GM23338 (cell line): ENCODE measurements at places on chromosomes 3 and 15.

DNA sequence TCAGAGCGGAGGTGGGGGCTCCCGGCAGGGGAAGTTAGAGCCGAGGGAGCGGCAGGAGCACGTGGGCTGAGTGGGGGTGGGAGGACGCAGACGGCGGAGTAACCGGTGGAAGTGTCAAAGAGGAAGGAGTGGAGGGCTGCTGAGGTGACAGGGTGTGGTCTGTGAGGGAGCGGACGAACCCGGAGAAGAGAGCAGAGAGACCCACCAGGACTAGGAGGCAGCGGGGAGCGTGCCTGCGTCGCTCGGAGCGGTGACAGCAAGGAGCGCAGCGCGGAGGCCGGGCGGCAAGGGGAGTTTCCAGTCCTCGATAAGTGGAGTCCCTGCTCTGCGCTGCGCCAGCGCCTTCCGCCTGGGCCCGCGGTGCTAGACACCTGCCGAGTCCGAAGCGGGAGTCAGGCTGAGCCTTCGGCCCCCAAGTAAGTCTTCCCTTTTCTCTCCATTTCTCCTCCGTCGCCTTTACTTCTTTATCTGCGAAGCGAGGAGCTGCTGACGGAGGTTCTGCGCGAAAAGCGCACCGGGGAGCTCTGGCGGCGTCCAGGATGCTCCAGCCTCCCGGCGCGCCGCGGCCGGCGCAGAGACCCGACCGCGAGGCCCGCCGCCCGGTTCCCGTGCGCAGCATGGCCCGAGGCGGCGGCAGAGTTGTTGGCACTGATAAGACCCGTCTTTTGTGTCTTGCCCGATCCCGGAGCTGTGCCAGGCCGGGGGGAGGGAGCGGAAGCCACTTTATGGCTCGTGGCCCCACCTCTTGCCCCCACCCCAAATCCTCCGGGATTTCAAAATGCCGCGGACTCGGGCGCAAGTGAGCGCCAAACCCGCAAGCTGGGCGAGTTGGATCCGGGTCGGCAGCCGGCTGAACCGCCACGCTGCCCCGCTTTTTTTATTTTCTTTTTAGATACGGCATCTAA is 533.0 kb upstream of the SEMA6D start:
- H3K27ac ChIP-seq: no peak overlapping the region
- peaks cover 51% of the 10 kb centered on the region for H3K4me1 ChIP-seq
- peak; percentile 74 for DNase-seq
- H3K4me3 ChIP-seq: peak overlapping the region; percentile 61

DNA sequence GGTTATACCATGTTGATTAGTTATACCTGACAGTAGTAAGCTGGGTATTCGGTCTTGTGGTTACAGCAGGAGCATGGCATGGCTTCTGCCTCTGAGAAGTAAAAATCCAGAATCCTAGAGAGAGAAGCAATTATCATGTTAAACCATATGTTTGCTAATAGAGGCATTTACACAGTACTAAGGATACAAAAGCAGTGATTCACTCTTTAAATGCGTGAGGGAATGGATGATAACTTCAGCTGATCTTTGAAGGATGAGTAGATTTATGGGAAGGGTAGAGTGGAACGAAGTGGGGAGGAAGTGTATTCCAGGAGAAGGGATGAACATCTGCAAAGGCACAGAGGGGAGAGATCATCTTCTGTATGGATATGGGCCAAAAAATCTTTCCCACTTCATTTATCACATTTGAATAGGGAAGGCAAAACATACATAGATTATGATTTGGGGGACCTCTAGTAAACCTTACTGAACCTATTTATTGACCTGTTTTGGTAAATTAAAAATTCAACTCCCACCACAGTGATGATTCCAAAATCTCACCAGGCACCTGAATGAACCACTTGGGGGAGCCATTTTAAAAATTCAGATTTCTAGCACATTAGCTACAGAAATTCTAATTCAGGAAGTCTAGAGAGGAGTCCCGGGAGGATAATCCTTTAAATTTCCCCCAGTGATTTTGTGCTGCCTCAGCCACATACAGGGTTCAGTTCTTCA is 35.1 kb downstream of the IGSF10 start:
- peak overlapping the region; percentile 26 for H3K27ac ChIP-seq
- no peaks in the 10 kb centered on the region for H3K36me3 ChIP-seq
- peak; percentile 45 for DNase-seq
- H3K27me3 ChIP-seq: no peaks in the 10 kb centered on the region
- H3K4me3 ChIP-seq: no peak overlapping the region

GRCh38 chr3:171654809-171655208 is 155.5 kb downstream of the PLD1 start:
- no peak overlapping the region for H3K4me3 ChIP-seq
- H3K27ac ChIP-seq: no peak overlapping the region
- DNase-seq: no peak
- no peaks in the 10 kb centered on the region for H3K4me1 ChIP-seq
- H3K36me3 ChIP-seq: no peaks in the 10 kb centered on the region

DNA sequence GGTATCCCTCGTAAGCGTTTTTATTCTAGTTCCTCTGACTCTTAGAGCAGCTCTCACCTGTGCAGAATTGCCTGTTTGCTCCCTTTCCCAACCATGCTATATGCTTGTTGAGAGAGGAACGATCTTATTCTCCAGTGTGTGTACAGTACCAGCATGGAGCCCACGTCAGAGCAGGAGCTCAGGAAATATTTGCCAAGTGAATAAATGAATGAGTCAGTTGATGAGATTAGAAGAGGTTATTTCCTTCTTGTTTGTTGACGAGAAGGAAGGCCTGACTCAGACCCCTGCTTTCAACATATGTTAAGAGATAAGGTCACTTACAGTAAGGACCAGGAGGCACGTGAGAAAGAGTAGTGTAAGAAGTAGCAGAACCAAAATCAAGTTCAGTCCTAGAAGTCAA is 106.3 kb upstream of the ABHD17C start:
- no peak overlapping the region for H3K27ac ChIP-seq
- H3K27me3 ChIP-seq: no peaks in the 10 kb centered on the region
- no peak overlapping the region for H3K4me3 ChIP-seq
- DNase-seq: no peak

DNA sequence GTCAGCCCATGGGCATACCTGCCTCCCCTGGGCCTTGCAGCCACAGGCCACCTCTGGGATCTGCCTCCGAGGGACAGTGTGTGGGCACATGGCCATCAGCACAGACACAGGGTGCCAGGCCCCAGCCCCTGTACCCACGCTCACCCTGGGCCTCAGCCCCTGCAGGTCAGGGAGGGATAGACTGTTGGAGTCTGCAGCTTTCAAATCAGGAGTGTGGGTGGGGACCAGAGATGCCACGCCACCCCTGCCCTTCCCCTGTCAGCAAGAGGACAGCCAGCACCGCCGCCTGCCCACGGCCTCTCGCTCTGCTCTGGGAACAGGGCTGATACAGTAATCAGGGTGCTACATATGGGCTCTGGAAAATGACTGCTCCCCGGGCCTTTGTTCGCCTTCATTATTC is 72.7 kb downstream of the DNAJB8 start:
- no peaks in the 10 kb centered on the region for H3K36me3 ChIP-seq
- H3K27me3 ChIP-seq: no peaks in the 10 kb centered on the region
- DNase-seq: no peak
- H3K4me3 ChIP-seq: no peak overlapping the region

- no peaks in the 10 kb centered on the region for H3K4me1 ChIP-seq
- H3K4me3 ChIP-seq: no peak overlapping the region
- H3K27ac ChIP-seq: no peak overlapping the region
- DNase-seq: no peak
- H3K36me3 ChIP-seq: no peaks in the 10 kb centered on the region
Observed at GRCh38 chr15:23518104-23518503, 47.4 kb upstream of the MKRN3 start.

GRCh38 chr3:2517500-2518172 is 419.0 kb downstream of the CNTN4 start:
- no peak overlapping the region for H3K27ac ChIP-seq
- H3K27me3 ChIP-seq: no peaks in the 10 kb centered on the region
- no peak overlapping the region for H3K4me3 ChIP-seq
- no peak for DNase-seq
- no peaks in the 10 kb centered on the region for H3K4me1 ChIP-seq
- H3K36me3 ChIP-seq: no peaks in the 10 kb centered on the region

GRCh38 chr15:79635149-79635771 is 203.1 kb downstream of the MINAR1 start:
- H3K36me3 ChIP-seq: no peaks in the 10 kb centered on the region
- no peak for DNase-seq
- no peaks in the 10 kb centered on the region for H3K4me1 ChIP-seq
- H3K27me3 ChIP-seq: no peaks in the 10 kb centered on the region
- H3K27ac ChIP-seq: no peak overlapping the region
- H3K4me3 ChIP-seq: no peak overlapping the region

GRCh38 chr3:192186045-192186444 is 541.3 kb downstream of the FGF12 start:
- H3K36me3 ChIP-seq: no peaks in the 10 kb centered on the region
- H3K4me3 ChIP-seq: no peak overlapping the region
- DNase-seq: peak; percentile 37
- H3K27ac ChIP-seq: no peak overlapping the region
- no peaks in the 10 kb centered on the region for H3K27me3 ChIP-seq

- no peaks in the 10 kb centered on the region for H3K4me1 ChIP-seq
- H3K4me3 ChIP-seq: no peak overlapping the region
- no peak overlapping the region for H3K27ac ChIP-seq
- H3K36me3 ChIP-seq: no peaks in the 10 kb centered on the region
- H3K27me3 ChIP-seq: no peaks in the 10 kb centered on the region
- no peak for DNase-seq
Observed at GRCh38 chr15:94300612-94301011, 69.3 kb downstream of the MCTP2 start.

DNA sequence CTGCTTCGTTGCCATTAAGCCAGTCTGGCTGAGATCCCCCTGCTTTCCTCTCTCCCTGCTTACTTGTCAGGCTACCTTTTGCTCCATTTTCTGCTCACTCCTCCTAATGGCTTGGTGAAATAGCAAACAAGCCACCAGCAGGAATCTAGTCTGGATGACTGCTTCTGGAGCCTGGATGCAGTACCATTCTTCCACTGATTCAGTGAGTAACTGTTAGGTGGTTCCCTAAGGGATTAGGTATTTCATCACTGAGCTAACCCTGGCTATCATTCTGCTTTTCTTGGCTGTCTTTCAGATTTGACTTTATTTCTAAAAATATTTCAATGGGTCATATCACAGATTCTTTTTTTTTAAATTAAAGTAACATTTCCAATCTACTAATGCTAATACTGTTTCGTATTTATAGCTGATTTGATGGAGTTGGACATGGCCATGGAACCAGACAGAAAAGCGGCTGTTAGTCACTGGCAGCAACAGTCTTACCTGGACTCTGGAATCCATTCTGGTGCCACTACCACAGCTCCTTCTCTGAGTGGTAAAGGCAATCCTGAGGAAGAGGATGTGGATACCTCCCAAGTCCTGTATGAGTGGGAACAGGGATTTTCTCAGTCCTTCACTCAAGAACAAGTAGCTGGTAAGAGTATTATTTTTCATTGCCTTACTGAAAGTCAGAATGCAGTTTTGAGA is 25.0 kb downstream of the CTNNB1 start:
- peaks cover 39% of the 10 kb centered on the region for H3K36me3 ChIP-seq
- H3K27me3 ChIP-seq: no peaks in the 10 kb centered on the region
- H3K4me3 ChIP-seq: no peak overlapping the region
- no peak for DNase-seq
- H3K4me1 ChIP-seq: peaks cover 18% of the 10 kb centered on the region; the same call in 1 of the 2 replicates

GRCh38 chr3:121724130-121724529 is 25.4 kb downstream of the GOLGB1 start:
- H3K27me3 ChIP-seq: no peaks in the 10 kb centered on the region
- peaks cover 28% of the 10 kb centered on the region; the same call in 1 of the 2 replicates for H3K36me3 ChIP-seq
- no peak overlapping the region for H3K27ac ChIP-seq
- no peak overlapping the region for H3K4me3 ChIP-seq
- DNase-seq: no peak

DNA sequence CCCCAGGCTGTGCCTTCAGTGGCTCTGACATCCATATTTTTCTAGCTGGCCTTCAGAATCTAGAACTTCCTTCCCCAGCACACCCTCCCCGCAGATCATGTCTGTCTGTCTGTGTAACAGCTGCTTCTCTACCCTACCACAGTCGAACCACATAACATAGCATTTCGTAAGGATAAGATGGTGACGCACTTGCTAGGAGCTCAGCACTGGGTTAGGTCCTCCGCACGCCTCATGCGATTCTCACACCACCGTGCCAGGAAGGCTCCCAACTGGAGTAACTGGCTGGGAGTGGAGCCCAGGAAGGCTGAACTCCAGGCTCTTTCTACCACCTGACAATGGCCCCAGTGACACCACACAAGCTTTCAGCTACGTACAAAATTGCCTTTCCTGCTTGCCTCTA is 168.6 kb downstream of the STT3B start:
- 0 out of 2 replicates have a peak, but pooled peaks cover 16% of the 10 kb centered on the region for H3K36me3 ChIP-seq
- no peak overlapping the region for H3K27ac ChIP-seq
- DNase-seq: no peak
- peaks cover 3% of the 10 kb centered on the region; the same call in 1 of the 2 replicates for H3K4me1 ChIP-seq
- H3K27me3 ChIP-seq: no peaks in the 10 kb centered on the region
- no peak overlapping the region for H3K4me3 ChIP-seq

GRCh38 chr3:190596349-190597285 is 82.7 kb downstream of the IL1RAP start:
- H3K27me3 ChIP-seq: no peaks in the 10 kb centered on the region
- no peak for DNase-seq
- H3K27ac ChIP-seq: peak overlapping the region; percentile 36; the same call in 1 of the 2 replicates
- no peak overlapping the region for H3K4me3 ChIP-seq
- H3K36me3 ChIP-seq: no peaks in the 10 kb centered on the region
- peaks cover 11% of the 10 kb centered on the region for H3K4me1 ChIP-seq

- no peaks in the 10 kb centered on the region for H3K27me3 ChIP-seq
- DNase-seq: no peak
- no peak overlapping the region for H3K27ac ChIP-seq
- peaks cover 12% of the 10 kb centered on the region for H3K4me1 ChIP-seq
- H3K36me3 ChIP-seq: no peaks in the 10 kb centered on the region
Observed at GRCh38 chr3:178849199-178849910, 222.3 kb downstream of the ZMAT3 start.

DNA sequence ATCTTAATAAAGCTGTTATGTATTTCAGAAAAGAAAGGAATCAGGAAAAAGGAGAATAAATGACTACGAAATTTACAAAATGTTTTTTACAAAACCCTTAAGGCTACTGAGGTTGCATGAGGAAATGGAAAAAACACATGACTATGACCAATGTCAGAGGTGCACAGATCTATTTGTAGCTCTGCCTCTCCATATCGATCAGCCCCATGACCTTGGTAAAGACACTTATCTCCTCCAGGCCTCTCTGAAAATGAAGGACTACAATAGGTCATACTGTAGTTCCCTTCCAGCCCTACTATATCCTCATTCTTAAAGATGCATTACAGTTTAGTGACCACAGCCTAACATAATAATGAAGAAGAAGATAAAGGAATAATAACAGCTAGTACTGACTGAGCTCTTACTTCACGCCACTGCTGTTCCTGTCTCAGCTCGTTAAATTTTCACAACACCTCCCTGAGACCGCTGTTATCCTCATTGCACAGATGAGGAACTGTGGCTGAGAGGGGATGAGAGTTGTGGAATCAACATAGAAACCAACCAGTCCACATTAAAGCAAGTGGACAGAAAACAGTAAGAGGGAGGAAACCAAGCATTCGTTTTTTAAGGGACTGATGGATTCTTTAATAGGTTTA is 163.2 kb downstream of the MAGI1 start:
- H3K27ac ChIP-seq: peak overlapping the region; percentile 67; the same call in 1 of the 2 replicates
- peaks cover 16% of the 10 kb centered on the region for H3K4me1 ChIP-seq
- H3K36me3 ChIP-seq: no peaks in the 10 kb centered on the region
- H3K4me3 ChIP-seq: no peak overlapping the region
- no peak for DNase-seq
- H3K27me3 ChIP-seq: no peaks in the 10 kb centered on the region
